ENCODE measurements at places on chromosomes 6 and 20.
A peak's percentile ranks its signal among the peaks of the same experiment; 100 is the strongest.

- H3K27ac ChIP-seq = no peak overlapping the region
- H3K27me3 ChIP-seq = no peaks in the 10 kb centered on the region
- H3K36me3 ChIP-seq = no peaks in the 10 kb centered on the region
- no peaks in the 10 kb centered on the region for H3K4me1 ChIP-seq
Measured at GRCh38 chr20:43721097-43721428, 5.7 kb downstream of the GTSF1L start.

- DNase-seq = no peak
- H3K4me1 ChIP-seq = peaks cover 9% of the 10 kb centered on the region
- no peaks in the 10 kb centered on the region for H3K36me3 ChIP-seq
- H3K27ac ChIP-seq = no peak overlapping the region
- no peaks in the 10 kb centered on the region for H3K27me3 ChIP-seq
Measured at GRCh38 chr6:14826456-14826855, 419.4 kb upstream of the JARID2 start.

GRCh38 chr6:90495216-90495817, 91.6 kb downstream of the MAP3K7 start:
- H3K4me1 ChIP-seq = no peaks in the 10 kb centered on the region
- H3K4me3 ChIP-seq = no peak overlapping the region
- no peaks in the 10 kb centered on the region for H3K27me3 ChIP-seq

GRCh38 chr6:170263410-170263809, 27.5 kb downstream of the DLL1 start:
- no peak for DNase-seq
- no peak overlapping the region for H3K27ac ChIP-seq
- no peak overlapping the region for H3K4me3 ChIP-seq
- no peaks in the 10 kb centered on the region for H3K27me3 ChIP-seq
- H3K36me3 ChIP-seq = no peaks in the 10 kb centered on the region

- no peak for DNase-seq
- H3K27me3 ChIP-seq = no peaks in the 10 kb centered on the region
- no peaks in the 10 kb centered on the region for H3K36me3 ChIP-seq
- no peak overlapping the region for H3K27ac ChIP-seq
- peaks cover 14% of the 10 kb centered on the region for H3K4me1 ChIP-seq
Measured at GRCh38 chr20:49705358-49705757, 8.3 kb downstream of the B4GALT5 start.

DNA sequence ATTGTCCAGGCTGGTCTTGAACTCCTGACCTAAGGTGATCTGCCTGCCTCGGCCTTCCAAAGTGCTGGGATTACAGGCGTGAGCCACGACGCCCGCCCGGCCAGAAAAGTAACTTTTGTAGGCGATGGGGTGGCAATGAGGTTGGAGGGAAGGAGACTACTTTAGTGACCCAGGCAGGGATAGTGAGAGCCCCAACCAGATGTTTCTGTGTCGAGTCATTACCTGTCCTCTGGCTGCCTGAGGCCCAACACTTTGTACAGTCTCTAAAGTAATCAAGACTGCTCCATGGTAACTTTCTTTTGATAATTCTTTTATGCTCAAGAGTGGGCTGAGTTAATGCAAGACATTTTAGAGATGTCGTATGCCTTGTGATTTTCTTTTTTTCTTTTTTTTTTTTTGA, 6.8 kb downstream of the SASH1 start:
- H3K36me3 ChIP-seq = no peaks in the 10 kb centered on the region
- no peak for DNase-seq
- no peak overlapping the region for H3K27ac ChIP-seq
- H3K4me3 ChIP-seq = no peak overlapping the region
- no peaks in the 10 kb centered on the region for H3K4me1 ChIP-seq

DNA sequence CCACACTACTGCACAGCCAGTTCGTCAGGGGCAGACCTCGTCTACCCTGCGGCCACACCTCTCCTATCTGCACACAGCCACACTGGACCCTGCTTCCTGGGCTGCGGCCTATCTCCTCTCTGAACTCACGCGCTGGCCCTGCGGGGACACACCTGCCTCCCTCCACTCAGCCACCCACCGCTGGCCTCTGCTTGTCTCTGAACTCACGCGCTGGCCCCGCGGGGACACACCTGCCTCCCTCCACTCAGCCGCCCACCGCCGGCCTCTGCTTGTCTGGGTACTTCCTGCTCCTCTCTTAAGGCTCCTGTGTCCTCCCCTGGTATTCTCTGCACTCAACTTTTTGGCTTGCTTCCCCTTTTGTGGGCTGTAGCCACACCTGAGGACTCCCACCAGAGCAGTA, 52.3 kb downstream of the HUS1B start:
- H3K4me3 ChIP-seq = no peak overlapping the region
- no peaks in the 10 kb centered on the region for H3K27me3 ChIP-seq
- no peak overlapping the region for H3K27ac ChIP-seq
- no peaks in the 10 kb centered on the region for H3K36me3 ChIP-seq

GRCh38 chr6:52503851-52504781, 72.7 kb downstream of the TRAM2 start:
- peak; percentile 79 for DNase-seq
- no peak overlapping the region for H3K4me3 ChIP-seq
- H3K4me1 ChIP-seq = peaks cover 40% of the 10 kb centered on the region
- peaks cover 54% of the 10 kb centered on the region for H3K36me3 ChIP-seq
- peak overlapping the region; percentile 85 for H3K27ac ChIP-seq
- no peaks in the 10 kb centered on the region for H3K27me3 ChIP-seq

DNA sequence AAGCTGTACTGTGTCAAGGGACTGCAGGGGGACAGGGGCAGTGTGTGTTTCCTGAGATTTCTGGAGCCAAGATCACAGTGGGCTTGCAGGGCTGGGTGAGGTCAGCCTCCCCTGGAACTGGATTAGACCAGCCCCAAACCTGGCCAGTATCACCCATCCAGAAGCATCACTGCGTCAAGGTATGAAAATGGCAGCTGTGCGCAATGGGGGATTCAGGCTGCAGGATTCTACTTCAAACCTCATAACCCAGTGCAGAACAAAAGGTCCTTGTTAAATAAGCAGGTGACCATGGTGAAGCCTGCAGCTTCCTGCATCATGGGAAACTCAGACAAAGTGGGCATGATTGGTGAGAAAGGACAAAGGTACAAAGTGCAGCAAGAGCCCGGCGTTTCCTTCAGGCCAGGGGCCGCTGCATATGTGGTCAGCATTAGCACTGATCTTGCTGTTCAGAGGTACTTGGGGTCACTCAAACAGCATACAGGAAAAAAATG, 33.4 kb downstream of the TRAF3IP2 start:
- H3K4me1 ChIP-seq = peaks cover 42% of the 10 kb centered on the region
- H3K36me3 ChIP-seq = peaks cover 10% of the 10 kb centered on the region
- no peak overlapping the region for H3K4me3 ChIP-seq
- DNase-seq = no peak
- H3K27me3 ChIP-seq = no peaks in the 10 kb centered on the region
- H3K27ac ChIP-seq = peak overlapping the region; percentile 9

DNA sequence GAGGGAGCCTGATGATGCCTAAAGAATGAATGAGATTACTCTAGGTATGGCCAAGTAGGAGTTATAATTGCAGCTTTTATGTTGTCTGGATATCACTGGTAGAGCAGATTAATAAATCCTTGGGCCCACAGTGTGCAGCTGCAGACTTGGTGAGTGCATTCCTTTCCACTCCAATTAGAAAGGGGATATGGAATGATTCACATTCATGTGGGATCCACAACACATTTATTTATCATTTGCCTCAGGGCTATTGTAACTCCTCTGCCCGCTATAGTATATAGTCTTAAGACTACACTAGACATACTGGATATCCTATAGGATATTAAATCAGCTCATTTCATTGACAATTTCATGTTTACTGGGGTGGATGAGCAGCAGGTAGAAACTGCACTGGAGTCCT, 11.6 kb upstream of the HLA-G start:
- no peak overlapping the region for H3K4me3 ChIP-seq
- no peaks in the 10 kb centered on the region for H3K4me1 ChIP-seq
- no peaks in the 10 kb centered on the region for H3K27me3 ChIP-seq
- no peaks in the 10 kb centered on the region for H3K36me3 ChIP-seq
- no peak for DNase-seq
- no peak overlapping the region for H3K27ac ChIP-seq

GRCh38 chr6:132952031-132952867, 137.9 kb downstream of the RPS12 start:
- H3K4me3 ChIP-seq = no peak overlapping the region
- H3K27me3 ChIP-seq = no peaks in the 10 kb centered on the region
- no peaks in the 10 kb centered on the region for H3K4me1 ChIP-seq
- no peaks in the 10 kb centered on the region for H3K36me3 ChIP-seq
- no peak overlapping the region for H3K27ac ChIP-seq
- DNase-seq = no peak

- H3K36me3 ChIP-seq = no peaks in the 10 kb centered on the region
- no peak overlapping the region for H3K27ac ChIP-seq
- H3K4me3 ChIP-seq = no peak overlapping the region
- no peaks in the 10 kb centered on the region for H3K4me1 ChIP-seq
- no peaks in the 10 kb centered on the region for H3K27me3 ChIP-seq
- no peak for DNase-seq
Measured at GRCh38 chr6:53109612-53110011, 39.0 kb downstream of the GCM1 start.

DNA sequence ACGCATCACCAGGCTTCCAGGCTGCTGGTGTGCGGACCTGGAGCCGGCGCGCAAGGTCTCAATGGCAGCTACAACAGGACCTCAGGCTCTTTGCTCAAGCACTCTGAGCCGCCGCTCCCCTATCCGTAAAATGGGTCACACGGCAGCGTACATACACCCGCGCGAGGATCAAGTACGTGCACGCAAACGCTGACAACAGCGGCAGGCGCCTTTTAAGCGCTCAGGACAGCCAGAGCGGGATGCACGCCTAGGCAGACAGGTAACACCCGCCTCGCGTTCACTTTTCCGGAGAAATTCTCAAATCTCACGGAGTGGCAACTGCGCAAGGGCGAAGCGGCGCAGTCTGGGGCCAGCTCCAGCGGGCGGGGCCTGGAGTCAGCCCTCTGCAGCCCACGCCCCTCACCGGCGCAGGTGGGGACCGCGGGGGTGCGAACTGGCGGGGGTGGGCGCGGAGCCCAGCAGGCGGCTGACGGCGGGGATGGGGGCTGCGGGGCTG, 535 bp downstream of the EXOC2 start:
- no peaks in the 10 kb centered on the region for H3K36me3 ChIP-seq
- H3K27ac ChIP-seq = peak overlapping the region; percentile 68
- H3K4me3 ChIP-seq = peak overlapping the region; percentile 98
- H3K27me3 ChIP-seq = no peaks in the 10 kb centered on the region
- peak; percentile 22 for DNase-seq

DNA sequence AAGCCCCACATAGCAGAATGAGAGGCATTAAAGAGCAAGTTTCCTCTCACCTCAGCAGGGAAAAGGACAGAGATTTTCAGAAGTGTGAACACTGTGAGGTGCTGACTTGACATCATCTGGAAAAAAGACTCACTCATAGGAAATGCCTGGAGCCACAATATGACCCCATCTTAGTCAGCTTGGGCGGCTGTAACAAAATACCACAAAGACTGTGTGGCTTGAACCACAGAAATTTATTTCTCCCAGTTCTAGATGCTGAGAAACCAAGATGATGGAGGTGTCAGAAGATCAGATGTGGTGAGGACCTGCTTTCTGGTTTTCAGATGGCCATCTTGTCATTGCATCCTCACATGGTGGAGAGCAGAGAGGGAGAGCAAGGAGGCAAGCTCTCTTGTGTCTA, 253.1 kb downstream of the ADGB start:
- no peaks in the 10 kb centered on the region for H3K27me3 ChIP-seq
- peak; percentile 98 for DNase-seq
- H3K36me3 ChIP-seq = no peaks in the 10 kb centered on the region
- peaks cover 22% of the 10 kb centered on the region for H3K4me1 ChIP-seq

- H3K4me3 ChIP-seq = no peak overlapping the region
- no peaks in the 10 kb centered on the region for H3K27me3 ChIP-seq
- no peaks in the 10 kb centered on the region for H3K4me1 ChIP-seq
- H3K36me3 ChIP-seq = peaks cover 8% of the 10 kb centered on the region
Measured at GRCh38 chr6:36052097-36052496, 24.5 kb downstream of the MAPK14 start.

Data from astrocyte (in vitro differentiated cells and primary cell).